NAMALWA (cell line): ENCODE measurements at places on chromosomes 1 and 21.

GRCh38 chr1:47894410-47895278 lies 102.5 kb downstream of the TRABD2B start:
- DNase-seq, result no peak

GRCh38 chr1:44024031-44024902 lies 7.0 kb downstream of the SLC6A9 start:
- no peak for DNase-seq

DNA sequence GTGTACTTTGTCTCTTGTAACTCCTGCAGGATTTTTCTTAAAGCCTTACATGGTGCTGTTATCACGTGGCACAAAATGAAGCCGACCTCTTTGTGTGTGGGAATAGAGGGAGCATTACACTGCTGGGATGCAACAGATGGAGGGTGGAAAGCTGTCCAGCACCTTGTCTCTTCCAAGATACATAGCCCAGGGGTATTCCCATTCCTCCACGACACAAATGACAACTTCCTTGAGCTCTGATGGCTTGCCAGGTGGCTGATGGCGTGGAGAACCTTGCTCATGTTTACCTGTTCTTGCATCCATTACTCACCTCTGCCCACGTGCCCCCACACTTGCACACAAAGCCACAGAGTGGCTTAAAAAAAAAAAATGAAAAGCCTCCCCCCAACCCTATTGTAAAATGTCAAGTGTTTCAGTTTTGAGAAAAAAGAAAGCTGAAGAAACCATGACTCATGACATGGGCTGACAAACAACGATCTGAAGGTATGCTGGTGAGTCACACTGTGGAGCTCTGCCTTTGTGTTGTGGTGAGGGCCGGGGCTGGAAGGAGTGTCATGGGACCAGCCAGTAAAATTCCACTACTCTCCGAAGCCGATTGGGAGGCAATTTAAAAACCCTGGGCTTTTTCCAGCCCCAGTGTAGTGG lies 32.0 kb upstream of the ATP5PO start:
- peak; percentile 23 for DNase-seq

DNA sequence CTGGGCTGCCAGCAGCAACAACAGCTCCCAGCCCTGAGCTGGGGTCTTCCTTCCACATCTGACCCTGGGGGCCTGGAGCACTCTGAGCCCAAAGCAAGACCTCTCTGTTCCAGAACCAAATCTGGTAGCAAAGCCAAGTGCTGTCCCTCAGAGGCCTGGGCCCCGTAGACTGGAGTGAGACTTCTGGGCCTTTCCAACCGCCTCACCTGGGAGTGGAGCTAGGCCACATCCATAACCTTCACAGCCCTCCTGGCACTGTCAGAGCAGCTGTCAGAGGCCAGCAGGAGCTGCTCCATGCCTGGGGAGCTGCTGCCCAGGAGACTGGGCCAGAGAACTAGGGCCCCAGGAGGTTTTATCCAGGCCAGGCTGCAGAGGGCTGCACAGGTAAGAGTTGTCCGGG lies 15.4 kb upstream of the SLC5A9 start:
- no peak for DNase-seq

DNA sequence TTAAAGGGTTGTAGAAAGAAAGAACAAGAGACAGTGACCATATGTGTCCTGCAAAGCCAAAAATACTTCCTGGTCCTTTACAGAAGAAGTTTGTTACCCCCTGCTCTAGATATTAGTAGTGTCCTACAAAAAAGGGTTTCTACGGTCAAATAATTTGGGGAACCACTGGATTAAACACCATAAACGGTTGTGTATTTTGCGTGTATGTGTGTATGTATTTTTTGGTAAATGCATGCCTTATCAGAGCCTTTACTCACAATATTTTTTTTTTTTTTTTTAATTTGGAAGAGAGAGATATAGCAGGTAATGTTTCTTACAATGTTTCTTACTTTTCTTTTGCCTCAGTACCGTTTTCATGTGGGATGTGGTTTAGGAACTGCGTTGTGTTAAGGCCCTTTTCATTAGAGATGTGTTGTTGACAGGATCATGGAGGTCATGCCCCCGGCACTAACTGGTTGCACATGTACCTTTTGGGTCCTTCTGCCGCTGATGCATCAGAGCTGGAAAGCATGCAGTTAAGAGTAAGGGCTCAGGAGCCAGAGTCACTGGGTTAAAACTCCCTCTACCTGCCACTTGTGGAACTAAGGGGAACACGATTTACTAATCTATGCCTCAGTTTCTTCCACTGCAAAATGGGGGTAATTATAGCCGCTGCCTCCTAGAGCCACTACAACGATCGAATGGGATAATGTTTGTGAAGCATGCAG lies 234.6 kb upstream of the KAZN start:
- peak; percentile 15 for DNase-seq

GRCh38 chr1:3021233-3021671 lies at the start of gene ACTRT2:
TSS of gene ACTRT2 (plus strand) at chr1:3021467. CDS start at chr1:3021687, 220 bp downstream.
- DNase-seq, result no peak

- no peak for DNase-seq
Measured at GRCh38 chr1:25210728-25211127, 21.6 kb downstream of the SYF2 start.

DNA sequence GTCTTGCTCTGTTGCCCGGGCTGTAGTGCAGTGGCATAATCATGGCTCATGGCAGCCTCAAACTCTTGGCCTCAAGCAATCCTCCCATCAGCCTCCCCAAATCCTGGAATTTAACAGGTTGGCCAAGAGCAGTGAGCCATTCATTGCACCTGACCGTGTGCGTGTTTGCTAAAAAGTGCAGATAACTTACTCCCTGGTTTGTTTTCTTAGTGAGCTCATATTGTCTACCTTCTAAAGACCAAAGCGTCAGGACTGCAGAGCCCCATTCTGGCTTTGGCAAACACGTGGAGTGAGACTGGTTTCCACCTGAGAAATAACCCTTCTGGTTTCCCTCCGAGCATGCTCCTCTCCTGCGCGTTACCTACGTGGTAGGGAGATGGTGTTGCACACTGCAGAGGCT lies 32.2 kb upstream of the CA6 start:
- DNase-seq, result no peak

DNA sequence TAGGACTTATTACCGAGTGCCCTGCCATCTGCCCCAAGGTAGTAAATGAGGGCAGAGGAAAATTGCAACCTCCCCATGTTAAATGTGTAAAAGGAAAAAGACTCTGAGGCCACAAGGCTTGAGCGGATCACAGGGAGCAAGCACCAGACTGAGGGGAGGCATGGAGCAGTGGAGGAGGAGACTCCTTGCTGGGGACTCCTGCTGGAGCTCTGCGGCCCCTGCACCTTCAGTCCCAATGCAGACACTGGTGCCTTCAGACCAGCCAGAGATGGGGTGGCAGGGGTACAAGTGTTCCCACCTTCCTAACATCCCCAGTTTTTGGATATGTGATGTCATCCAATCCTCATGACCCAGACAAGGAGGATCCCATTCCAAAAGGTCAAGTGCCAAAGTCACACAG lies 128.4 kb upstream of the NGF start:
- DNase-seq, result no peak

DNA sequence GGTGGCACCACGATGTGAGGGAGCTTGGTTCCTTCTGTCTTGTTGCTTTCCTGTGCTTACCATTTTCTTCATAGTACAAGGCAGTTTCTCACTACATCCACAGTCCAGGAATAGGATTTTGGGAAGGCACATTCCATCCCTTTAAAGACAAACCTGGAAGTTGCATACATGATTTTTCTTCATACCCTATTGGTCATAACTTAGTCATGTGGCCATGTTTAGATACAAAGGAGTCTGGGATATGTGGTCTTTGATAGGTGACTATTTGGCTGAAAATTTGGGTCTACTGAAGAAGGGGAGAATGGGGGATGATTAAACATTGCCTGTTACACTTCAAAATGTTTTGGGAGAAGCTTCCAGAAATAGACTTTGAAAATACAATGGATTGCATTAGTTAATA lies 7.0 kb downstream of the DYRK1A start:
- no peak for DNase-seq

DNA sequence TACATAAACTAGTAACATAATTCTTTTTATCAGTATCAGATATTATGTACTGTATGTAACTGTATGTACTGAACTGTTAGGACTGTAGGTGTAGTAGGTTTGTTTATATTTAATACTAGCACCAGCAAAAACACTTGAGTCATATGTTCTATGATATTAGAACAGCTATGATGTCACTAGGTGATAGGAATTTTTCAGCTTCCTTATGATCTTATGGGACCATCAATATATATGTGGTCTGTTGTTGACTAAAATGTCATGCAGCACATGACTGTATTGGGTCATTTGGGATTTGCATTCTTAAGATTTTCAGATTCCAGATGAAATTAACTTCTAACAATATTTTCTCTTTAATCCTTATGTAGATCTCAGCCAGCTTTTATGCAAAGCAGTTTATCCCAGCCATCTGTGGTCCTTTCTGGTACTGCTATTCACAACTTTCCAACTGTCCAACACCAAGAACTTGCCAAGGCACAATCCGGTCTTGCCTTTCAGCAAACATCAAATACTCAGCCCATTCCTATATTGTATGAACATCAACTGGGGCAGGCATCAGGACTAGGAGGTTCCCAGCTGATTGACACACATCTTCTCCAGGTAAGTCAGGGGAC lies 38.3 kb upstream of the MYOCOS start:
- DNase-seq, result no peak

DNA sequence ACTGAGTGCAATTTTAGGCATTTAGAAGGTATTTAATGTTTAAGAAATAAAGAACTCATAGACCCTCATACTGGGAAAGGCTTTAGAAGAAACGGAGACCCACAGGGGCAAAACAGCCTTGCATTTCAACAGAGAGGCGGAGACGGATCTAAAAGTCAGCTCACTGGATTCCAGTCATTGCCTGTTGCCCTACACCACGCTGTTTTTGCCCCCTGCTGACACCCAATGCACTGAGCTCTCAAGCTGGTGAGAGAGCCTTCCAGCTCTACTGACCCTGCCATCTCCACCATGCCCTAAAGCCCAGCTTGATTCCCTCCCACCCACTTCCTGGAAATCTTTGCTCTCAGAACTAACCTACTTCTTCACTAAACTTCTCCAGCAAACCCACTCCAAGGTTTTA lies 7.2 kb upstream of the TRAF3IP3 start:
- no peak for DNase-seq

DNA sequence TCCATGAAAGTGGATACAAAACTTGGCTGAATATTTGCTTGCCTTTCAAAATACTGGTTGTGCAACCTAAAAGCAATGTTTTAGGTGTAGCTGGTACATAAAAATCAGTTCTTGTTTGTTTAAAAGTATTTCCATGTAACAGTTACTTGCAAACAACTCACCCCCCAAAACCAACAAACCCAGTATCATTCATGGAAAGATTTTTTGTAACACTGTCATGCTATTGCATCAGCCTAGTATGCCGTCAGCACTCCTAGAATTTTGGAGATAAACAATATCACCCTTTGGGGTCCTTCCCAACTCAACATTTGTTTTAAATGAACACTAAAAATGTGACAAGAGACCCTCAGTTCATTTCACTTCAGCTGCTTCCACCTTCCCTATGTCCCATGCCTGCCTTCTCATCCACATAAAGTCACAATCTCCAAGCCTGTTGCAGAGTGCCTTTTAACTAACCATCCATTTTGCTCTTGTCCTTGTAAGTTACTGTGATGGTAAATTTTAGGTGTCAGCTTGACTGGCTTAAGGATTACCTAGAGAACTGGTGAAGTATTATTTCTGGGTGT lies 425.3 kb downstream of the DUSP10 start:
- DNase-seq, result no peak

DNA sequence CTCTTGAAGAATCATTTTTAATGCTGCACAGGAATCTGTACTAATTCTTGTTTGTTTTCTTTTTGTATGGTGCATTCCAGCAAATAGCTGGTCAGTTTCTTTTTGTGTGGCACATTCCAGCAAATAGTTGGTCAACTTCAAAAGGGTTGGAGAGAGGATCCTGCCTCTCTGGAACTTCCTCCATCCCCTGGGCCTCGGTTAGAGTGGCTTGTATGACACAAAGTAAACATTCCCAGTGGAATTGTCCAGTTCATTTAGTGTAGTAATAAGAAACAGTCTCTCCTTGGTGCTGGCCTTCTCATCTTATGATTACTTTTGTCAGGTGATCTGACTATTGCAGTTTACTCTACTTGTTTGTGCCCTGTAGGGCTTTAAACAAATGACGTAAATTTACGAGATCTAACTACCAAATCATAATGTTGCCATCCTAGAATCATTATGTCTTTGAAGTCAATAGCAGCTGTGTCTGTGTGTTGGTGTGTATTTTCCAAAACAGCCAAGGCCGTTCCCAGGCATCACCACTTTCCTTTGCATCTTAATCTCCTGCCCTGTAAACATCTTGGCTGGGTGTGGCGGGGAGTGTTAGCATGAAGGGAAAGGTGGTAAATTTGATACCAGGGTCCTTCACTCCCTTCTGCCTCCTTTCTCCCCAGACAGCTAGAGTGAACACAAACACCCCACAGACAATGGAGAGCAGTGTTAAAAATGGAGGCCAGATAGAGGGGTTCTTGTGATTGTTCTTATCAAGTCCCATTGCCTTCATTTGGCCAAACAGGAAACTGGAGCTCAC lies 77.9 kb downstream of the CDC7 start:
- no peak for DNase-seq

DNA sequence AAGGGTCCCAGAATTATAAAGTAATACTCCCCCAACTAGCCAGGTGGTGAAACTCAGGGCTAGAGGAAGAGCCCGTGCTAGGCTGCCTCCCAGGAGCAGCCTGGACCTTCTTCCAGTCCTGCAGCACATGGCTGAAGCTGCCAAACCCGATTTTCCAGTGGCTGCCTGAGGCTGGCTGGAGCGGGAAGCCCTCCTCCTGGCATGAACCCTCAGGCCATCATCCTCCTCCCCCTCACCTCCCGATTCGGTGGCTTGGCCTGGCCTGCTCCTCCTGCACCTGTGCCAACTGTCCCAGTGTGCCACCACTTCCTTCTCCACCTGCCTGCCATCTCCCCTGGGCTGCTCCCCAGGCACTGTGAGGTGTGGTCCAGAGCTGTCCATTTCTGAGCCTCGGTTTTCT lies 3.0 kb upstream of the TSPAN1 start:
- DNase-seq, result no peak

- DNase-seq, result no peak
Measured at GRCh38 chr1:5341471-5341870, 650.8 kb downstream of the NPHP4 start.

- DNase-seq, result no peak
Measured at GRCh38 chr1:10459184-10459583, 9.4 kb downstream of the CORT start.

DNA sequence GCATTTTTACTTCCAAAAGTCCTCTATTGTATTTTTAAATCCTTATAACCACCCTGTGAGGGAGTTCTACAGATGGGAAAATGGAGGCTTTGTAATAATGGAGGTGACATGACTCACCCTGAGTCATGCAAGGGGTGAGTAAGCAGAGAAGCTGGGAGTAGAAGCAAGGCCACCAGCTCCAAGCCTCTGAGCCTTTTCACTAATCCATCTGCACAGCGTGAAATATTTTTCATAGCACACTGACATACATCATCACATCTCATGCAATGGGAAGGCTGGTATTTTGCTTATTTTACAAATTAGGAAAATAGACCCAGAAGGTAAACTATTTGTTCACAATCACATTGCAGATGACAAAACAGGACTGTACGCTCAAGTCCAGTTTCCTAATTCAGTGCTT lies 96.9 kb downstream of the KCNH1 start:
- no peak for DNase-seq
